Thoracic aorta (tissue), 2 donors: ENCODE measurements at places on chromosomes 7 and 10. TPM values are rescaled to one million over a fixed set of nuclear protein-coding genes. Genes with fewer than 3 reads are reported as not detected.

FAM241B gene
- total RNA-seq, result 7.8 TPM

KIAA1217 gene
- 15.2 TPM for total RNA-seq

LRIT1 gene
- not detected for total RNA-seq

OR2A12 gene
- total RNA-seq, result not detected

LGI1 gene
- 4.7 TPM for total RNA-seq

COL13A1 gene
- total RNA-seq, result 34.1 TPM

GHRHR gene
- not detected for total RNA-seq

HKDC1 gene
- total RNA-seq, result not detected

STAG3 gene
- total RNA-seq, result 0.95 TPM

DNA sequence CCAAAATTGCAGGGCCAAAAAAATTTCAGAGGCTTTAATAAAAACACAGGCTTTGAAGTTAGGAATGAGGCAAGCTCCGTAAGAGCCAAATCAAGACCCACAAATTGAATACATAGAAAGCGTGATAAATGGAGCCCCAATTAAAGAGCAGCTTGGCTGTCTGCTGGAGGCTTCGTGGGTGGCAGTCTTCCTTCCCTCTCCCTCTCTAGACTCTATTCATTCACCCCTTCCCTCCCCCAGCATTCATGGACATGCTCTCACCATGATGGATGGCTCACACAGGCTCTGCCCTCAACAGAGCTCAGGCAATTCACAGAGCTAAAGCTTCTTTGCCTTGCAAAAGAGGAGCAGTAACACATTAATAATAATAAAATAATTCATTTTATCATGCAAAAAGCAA is 214.1 kb downstream of the HERPUD2 start:
- no peaks in the 10 kb centered on the region for H3K4me1 ChIP-seq
- no peak for DNase-seq
- H3K27me3 ChIP-seq, result no peaks in the 10 kb centered on the region
- no peaks in the 10 kb centered on the region for H3K36me3 ChIP-seq

DNA sequence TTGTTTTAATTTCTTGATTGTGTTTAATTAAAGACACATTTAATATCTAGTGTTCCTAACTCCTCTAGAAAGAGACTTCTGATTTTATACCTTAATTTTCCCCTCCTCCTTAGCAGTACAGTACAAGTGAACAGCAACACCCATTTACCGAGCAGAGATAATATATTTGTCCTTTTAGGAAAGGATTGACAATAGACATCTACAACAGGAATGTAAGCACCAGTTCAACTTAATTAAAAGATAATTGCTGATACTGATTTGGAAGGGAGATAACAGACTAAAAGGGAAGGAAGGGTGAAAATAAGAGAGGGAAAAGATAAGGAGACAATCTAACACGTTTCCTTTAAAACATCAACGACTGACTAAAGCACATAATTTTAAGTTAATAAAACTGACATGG is 119.3 kb downstream of the SRPK2 start:
- H3K36me3 ChIP-seq, result no peaks in the 10 kb centered on the region
- peak overlapping the region; percentile 72 for H3K4me3 ChIP-seq
- H3K4me1 ChIP-seq, result peaks cover 40% of the 10 kb centered on the region
- no peaks in the 10 kb centered on the region for H3K27me3 ChIP-seq
- H3K27ac ChIP-seq, result peak overlapping the region; percentile 41
- no peak for DNase-seq

- peaks cover 25% of the 10 kb centered on the region for H3K4me1 ChIP-seq
- no peaks in the 10 kb centered on the region for H3K27me3 ChIP-seq
- no peak for DNase-seq
- no peaks in the 10 kb centered on the region for H3K36me3 ChIP-seq
- H3K27ac ChIP-seq, result peak overlapping the region; percentile 56
Observed at GRCh38 chr10:624605-625332, 64.7 kb downstream of the DIP2C start.

- DNase-seq, result no peak
- H3K27ac ChIP-seq, result peak overlapping the region; percentile 97
- H3K4me3 ChIP-seq, result peak overlapping the region; percentile 46
- no peaks in the 10 kb centered on the region for H3K27me3 ChIP-seq
- H3K4me1 ChIP-seq, result peaks cover 38% of the 10 kb centered on the region
- H3K36me3 ChIP-seq, result no peaks in the 10 kb centered on the region
Observed at GRCh38 chr10:76398043-76398710, 966.8 kb downstream of the LRMDA start.

GRCh38 chr10:2392145-2392812 is 655.0 kb upstream of the ADARB2 start:
- no peaks in the 10 kb centered on the region for H3K4me1 ChIP-seq
- H3K36me3 ChIP-seq, result no peaks in the 10 kb centered on the region
- no peaks in the 10 kb centered on the region for H3K27me3 ChIP-seq
- H3K27ac ChIP-seq, result no peak overlapping the region
- no peak for DNase-seq

DNA sequence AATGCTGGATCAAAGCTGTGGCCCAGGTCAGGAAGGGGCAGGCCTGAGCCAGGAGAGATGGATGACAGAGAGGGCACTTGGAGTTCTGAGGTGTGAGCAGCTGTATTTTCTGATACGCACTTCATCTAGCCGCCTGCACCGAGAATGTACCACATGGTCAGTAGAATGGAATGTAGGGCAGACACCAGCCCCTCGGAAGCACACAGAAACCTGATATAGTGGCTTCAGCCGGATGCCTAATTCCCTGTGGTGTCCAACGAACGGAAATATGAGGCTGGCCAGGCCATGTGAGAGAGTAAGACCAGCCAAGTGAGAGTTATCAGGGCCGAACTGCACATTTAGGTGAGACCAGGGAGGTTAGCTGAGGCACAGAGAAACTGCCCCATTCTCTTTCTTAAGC is 46.7 kb upstream of the PLCE1 start:
- H3K27me3 ChIP-seq, result no peaks in the 10 kb centered on the region
- DNase-seq, result no peak
- H3K27ac ChIP-seq, result no peak overlapping the region
- peaks cover 22% of the 10 kb centered on the region for H3K4me1 ChIP-seq
- H3K4me3 ChIP-seq, result no peak overlapping the region

DNA sequence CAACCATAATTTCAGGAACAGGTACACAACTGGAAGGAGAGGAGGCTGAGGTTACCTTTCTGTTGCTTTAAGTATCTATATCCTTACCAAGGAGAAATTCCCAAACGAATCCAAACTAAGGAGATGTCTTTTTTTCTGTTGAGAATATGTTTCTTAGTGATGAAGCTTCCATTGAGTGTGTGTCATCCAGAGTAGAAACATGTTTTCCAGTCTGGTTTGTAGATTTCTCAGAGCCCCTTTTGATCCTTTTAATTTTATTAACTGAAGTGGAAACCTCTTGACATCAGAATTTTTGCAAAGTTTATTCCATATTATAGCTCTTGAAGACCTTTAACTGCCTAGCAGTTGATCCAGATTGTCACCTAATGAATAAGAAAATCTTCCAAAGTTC is 207.1 kb upstream of the FERD3L start:
- no peak overlapping the region for H3K27ac ChIP-seq

GRCh38 chr7:64888561-64888900 is 14.5 kb upstream of the ZNF273 start:
- H3K27me3 ChIP-seq, result no peaks in the 10 kb centered on the region
- no peaks in the 10 kb centered on the region for H3K36me3 ChIP-seq
- peak overlapping the region; percentile 76 for H3K4me3 ChIP-seq
- no peak for DNase-seq

- no peak for DNase-seq
- no peaks in the 10 kb centered on the region for H3K27me3 ChIP-seq
- H3K4me3 ChIP-seq, result no peak overlapping the region
- H3K4me1 ChIP-seq, result peaks cover 59% of the 10 kb centered on the region
- H3K27ac ChIP-seq, result peak overlapping the region; percentile 58
Observed at GRCh38 chr10:95783741-95784140, 27.8 kb downstream of the ENTPD1 start.

- H3K4me1 ChIP-seq, result no peaks in the 10 kb centered on the region
- H3K27ac ChIP-seq, result no peak overlapping the region
- H3K4me3 ChIP-seq, result no peak overlapping the region
- H3K27me3 ChIP-seq, result no peaks in the 10 kb centered on the region
Observed at GRCh38 chr10:91944880-91945630, 21.5 kb downstream of the BTAF1 start.

GRCh38 chr7:32074787-32075585 is 4.8 kb upstream of the PDE1C start:
- H3K36me3 ChIP-seq, result no peaks in the 10 kb centered on the region
- no peak overlapping the region for H3K27ac ChIP-seq
- no peaks in the 10 kb centered on the region for H3K27me3 ChIP-seq
- no peak for DNase-seq
- H3K4me3 ChIP-seq, result no peak overlapping the region

DNA sequence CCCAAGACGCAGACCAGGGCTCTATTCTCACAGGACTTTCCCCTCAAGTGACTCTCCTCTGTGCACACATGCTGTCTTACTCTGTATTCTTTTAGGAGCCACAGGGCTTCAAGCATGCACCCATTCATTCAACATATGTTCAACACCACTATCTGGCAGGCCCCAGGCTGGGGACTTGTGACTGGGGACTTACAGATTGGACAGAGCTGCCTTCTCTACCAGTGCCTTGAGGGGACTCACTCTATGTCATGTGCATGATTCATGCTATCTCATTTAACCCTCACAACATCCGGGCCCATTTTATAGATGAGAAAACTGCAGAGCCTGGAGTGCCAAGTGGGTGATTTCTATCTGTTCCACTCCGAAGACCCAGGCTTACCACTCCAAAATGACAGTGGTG is 34.3 kb downstream of the MYL10 start:
- no peak overlapping the region for H3K4me3 ChIP-seq
- H3K36me3 ChIP-seq, result no peaks in the 10 kb centered on the region
- DNase-seq, result no peak

- H3K36me3 ChIP-seq, result no peaks in the 10 kb centered on the region
- no peak overlapping the region for H3K27ac ChIP-seq
- H3K27me3 ChIP-seq, result no peaks in the 10 kb centered on the region
Observed at GRCh38 chr7:156147756-156148504, 335.7 kb upstream of the SHH start.

- DNase-seq, result no peak
- peak overlapping the region; percentile 91 for H3K27ac ChIP-seq
- no peaks in the 10 kb centered on the region for H3K36me3 ChIP-seq
Observed at GRCh38 chr10:79436066-79436849, 9.2 kb downstream of the ZCCHC24 start.

DNA sequence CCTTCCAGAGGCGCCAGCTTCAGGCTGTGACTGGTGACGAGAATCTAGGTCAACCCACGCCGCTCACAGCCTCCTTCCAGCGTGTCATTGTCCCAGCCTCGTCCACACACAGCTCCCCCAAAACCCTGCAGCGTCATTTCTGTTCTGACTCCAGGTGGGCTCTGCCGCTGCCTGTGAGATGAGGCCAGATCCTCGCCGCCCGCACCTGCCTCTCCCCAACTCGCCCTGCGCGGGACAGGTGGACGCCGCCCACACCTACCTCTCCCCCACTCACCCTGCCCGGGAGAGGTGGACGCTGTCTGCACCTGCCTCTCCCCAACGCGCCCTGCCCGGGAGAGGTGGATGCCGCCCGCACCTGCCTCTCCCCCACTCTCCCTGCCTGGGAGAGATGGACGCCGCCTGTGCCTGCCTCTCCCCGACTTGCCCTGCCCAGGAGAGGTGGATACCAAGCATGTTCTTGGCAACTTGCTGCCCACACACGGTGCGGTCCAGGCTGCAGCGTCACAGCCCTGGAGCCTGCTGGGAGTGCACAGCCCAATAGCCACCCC is 32.0 kb upstream of the CFAP46 start:
- H3K27me3 ChIP-seq, result no peaks in the 10 kb centered on the region
- no peaks in the 10 kb centered on the region for H3K4me1 ChIP-seq
- no peak for DNase-seq
- H3K27ac ChIP-seq, result no peak overlapping the region
- H3K4me3 ChIP-seq, result no peak overlapping the region
- H3K36me3 ChIP-seq, result no peaks in the 10 kb centered on the region

GRCh38 chr7:71625545-71625944 is 493.6 kb downstream of the GALNT17 start:
- H3K27ac ChIP-seq, result no peak overlapping the region
- no peak overlapping the region for H3K4me3 ChIP-seq
- no peaks in the 10 kb centered on the region for H3K4me1 ChIP-seq
- DNase-seq, result no peak
- no peaks in the 10 kb centered on the region for H3K36me3 ChIP-seq

DNA sequence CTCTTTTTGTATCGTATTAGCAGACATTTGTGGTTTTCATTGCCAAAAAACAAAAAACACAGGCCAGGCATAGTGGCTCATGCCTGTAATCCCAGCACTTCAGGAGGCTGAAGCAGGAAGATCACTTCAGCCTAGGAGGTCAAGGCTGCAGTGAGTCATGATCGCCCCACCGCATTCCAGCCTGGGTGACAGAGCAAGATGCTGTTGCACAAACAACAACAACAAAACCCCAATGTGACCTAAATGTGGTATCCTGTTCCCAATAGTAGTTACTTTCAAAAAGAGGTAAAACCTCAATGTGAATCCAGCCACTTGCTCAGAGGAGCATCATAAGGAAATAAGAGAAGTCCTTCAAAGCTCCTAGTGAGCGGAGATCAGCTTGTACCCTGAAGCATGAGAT is 45.8 kb upstream of the SKAP2 start:
- H3K27me3 ChIP-seq, result no peaks in the 10 kb centered on the region
- no peak overlapping the region for H3K4me3 ChIP-seq
- no peaks in the 10 kb centered on the region for H3K4me1 ChIP-seq
- H3K27ac ChIP-seq, result no peak overlapping the region
- no peak for DNase-seq
- no peaks in the 10 kb centered on the region for H3K36me3 ChIP-seq

GRCh38 chr10:71084061-71084817 is 128.1 kb upstream of the UNC5B start:
- H3K27ac ChIP-seq, result no peak overlapping the region
- no peak overlapping the region for H3K4me3 ChIP-seq
- no peak for DNase-seq
- H3K36me3 ChIP-seq, result no peaks in the 10 kb centered on the region
- H3K4me1 ChIP-seq, result peaks cover 6% of the 10 kb centered on the region

DNA sequence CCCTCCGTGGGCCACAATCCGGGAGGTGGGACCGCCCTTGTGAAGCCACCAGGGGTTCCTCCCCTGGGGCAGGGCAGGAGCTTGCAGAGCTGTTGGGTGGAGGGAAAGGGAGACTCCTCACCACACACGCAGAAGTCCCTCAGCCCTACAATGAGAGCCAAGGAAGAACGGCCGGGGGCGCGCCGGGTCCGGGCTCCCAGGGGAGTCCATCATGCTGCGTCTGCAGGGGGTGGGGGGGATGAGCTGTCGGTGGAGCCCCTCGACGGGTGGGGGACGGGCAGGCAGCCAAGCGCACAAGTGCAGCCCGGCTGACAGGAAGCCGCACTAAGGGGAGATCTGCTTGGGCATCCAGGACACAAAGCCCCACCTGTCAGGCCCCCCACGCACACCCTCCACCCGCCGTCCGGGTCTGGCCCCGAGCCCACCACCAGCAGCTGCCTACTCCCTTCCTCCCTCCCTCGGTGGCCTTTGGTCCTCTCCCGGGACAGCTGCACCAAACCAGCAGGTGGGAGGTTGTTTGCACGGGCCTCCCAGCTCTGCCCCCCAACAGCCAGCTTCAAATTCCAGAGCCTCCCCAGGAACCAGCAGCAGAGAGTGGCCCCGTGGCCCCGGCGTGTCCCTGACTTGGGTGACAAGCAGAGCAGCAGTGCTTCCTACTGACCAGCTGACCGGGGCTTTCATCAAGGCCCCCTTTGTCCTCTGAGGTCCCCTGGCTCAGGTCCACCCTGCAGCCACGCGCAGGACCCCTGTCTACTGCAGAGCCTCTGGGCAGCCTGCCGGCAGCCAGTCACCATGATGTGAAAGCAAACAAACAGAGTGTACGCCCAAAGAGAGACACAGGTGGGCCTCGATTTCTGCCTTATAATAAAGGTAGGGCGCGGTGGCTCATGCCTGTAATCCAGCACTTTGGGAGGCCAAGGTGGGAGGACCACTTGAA is 50.3 kb downstream of the HIP1 start:
- no peak overlapping the region for H3K4me3 ChIP-seq
- no peaks in the 10 kb centered on the region for H3K36me3 ChIP-seq
- no peaks in the 10 kb centered on the region for H3K27me3 ChIP-seq
- DNase-seq, result no peak
- no peaks in the 10 kb centered on the region for H3K4me1 ChIP-seq
